ENCODE measurements at places on chromosomes 12 and 14. TPM values are rescaled to one million over a fixed set of nuclear protein-coding genes. Genes with fewer than 3 reads are reported as not detected.

The ARPC3 gene
- 378 TPM for total RNA-seq

- no peak overlapping the region for H3K27ac ChIP-seq
- peak overlapping the region; percentile 73 for H3K4me3 ChIP-seq
- peaks cover 29% of the 10 kb centered on the region for H3K27me3 ChIP-seq
- peaks cover 7% of the 10 kb centered on the region for H3K4me1 ChIP-seq
- H3K36me3 ChIP-seq = no peaks in the 10 kb centered on the region
- peak; percentile 68 for DNase-seq
Measured at GRCh38 chr12:131830335-131830913, 2.2 kb downstream of the MMP17 start.

The AICDA gene
- total RNA-seq = not detected

- no peaks in the 10 kb centered on the region for H3K27me3 ChIP-seq
- H3K4me1 ChIP-seq = peaks cover 10% of the 10 kb centered on the region
- no peak for DNase-seq
- H3K27ac ChIP-seq = no peak overlapping the region
- no peak overlapping the region for H3K4me3 ChIP-seq
Measured at GRCh38 chr14:68594737-68595380, 198.0 kb downstream of the ZFP36L1 start.

The MYH6 gene
- total RNA-seq = 0.23 TPM

The SYT1 gene
- total RNA-seq = 37.9 TPM

GRCh38 chr12:57342207-57342691 lies 88.6 kb downstream of the R3HDM2 start:
- no peak overlapping the region for H3K4me3 ChIP-seq
- H3K4me1 ChIP-seq = peaks cover 25% of the 10 kb centered on the region
- H3K36me3 ChIP-seq = no peaks in the 10 kb centered on the region
- no peaks in the 10 kb centered on the region for H3K27me3 ChIP-seq

The AQP6 gene
- total RNA-seq = not detected

- H3K4me1 ChIP-seq = no peaks in the 10 kb centered on the region
- no peak overlapping the region for H3K27ac ChIP-seq
- H3K36me3 ChIP-seq = no peaks in the 10 kb centered on the region
- H3K27me3 ChIP-seq = no peaks in the 10 kb centered on the region
Measured at GRCh38 chr12:133251732-133252131, 16.1 kb upstream of the ANHX start.

DNA sequence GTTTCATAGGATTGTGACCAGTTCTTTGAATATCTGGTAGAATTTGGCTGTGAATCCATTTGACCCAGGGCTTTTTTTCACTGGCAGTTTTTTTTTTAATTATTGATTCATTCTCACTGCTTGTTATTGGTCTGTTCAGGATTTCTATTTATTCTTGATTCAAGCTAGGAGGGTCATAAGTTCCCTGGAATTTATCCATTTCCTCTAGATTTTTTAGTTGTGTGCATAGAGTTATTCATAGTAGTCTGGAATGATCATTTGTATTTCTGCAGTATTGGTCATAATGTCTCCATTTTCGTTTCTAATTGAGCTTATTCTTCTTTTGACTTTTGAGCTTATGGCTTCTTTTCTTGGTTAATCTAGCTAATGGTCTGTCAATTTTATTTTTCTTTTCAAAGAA lies 291.6 kb downstream of the AKAP6 start:
- H3K27me3 ChIP-seq = no peaks in the 10 kb centered on the region
- H3K36me3 ChIP-seq = no peaks in the 10 kb centered on the region
- DNase-seq = no peak
- H3K27ac ChIP-seq = no peak overlapping the region
- no peak overlapping the region for H3K4me3 ChIP-seq

DNA sequence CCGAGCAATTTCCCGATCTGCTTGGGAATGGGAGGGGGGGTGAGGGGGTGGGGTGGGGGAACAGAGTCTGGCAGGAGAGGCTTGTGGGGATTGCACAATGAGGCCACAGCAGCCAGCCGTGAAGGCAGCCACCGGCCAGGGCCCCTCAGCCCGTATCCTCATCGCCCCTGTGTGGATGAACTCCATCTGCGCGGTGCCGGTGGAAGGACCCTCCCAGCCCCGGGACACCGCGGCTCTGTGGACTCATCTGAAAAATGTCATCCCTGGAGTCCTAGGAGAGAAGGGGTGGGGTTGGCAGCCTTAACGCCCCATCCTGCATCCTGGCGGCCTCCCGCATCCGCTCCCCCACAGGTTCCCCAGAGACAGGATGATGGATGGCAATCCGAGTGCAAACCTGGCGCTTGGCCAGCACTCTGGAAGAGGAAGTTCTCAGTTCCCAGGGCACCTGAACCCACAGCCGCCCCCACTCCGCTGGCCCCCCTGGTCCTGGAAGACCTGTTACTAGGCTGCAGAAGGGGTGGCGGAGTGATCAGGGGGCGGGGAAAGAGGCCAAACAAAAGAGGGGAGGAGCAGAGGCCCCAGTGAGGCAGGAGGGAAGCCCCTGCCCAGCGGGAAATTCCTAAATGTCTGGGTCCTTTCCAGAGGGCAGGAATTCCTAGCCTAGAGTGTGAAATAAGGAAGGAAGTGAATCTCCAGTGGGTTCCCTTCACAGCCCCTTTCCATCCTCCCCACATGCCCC lies 1.2 kb upstream of the TNFAIP2 start:
- DNase-seq = peak; percentile 74
- peaks cover 53% of the 10 kb centered on the region for H3K27me3 ChIP-seq
- no peaks in the 10 kb centered on the region for H3K36me3 ChIP-seq
- peak overlapping the region; percentile 69 for H3K27ac ChIP-seq

DNA sequence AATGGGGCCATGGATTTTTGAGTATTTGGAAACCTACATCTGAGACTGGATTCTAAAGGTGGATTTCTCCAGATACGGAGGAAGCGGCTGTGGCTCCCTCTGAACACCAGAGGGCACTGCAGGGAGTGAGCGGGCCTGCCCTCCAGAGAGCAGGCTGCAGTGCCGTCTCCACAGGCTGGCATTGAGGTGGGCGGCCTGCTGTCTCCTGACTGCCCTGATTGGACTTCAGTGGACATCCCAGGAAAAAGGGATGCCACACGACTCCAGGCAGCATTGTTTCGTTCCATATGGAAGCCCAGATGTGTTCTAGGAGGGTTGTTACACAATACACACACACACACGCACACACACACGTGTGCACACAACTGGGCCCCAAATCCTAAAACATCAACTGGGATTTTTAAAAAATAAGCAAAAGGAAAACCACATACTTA lies 20.9 kb upstream of the ANO2 start:
- no peak overlapping the region for H3K27ac ChIP-seq
- H3K4me3 ChIP-seq = no peak overlapping the region
- no peaks in the 10 kb centered on the region for H3K36me3 ChIP-seq
- no peaks in the 10 kb centered on the region for H3K27me3 ChIP-seq

DNA sequence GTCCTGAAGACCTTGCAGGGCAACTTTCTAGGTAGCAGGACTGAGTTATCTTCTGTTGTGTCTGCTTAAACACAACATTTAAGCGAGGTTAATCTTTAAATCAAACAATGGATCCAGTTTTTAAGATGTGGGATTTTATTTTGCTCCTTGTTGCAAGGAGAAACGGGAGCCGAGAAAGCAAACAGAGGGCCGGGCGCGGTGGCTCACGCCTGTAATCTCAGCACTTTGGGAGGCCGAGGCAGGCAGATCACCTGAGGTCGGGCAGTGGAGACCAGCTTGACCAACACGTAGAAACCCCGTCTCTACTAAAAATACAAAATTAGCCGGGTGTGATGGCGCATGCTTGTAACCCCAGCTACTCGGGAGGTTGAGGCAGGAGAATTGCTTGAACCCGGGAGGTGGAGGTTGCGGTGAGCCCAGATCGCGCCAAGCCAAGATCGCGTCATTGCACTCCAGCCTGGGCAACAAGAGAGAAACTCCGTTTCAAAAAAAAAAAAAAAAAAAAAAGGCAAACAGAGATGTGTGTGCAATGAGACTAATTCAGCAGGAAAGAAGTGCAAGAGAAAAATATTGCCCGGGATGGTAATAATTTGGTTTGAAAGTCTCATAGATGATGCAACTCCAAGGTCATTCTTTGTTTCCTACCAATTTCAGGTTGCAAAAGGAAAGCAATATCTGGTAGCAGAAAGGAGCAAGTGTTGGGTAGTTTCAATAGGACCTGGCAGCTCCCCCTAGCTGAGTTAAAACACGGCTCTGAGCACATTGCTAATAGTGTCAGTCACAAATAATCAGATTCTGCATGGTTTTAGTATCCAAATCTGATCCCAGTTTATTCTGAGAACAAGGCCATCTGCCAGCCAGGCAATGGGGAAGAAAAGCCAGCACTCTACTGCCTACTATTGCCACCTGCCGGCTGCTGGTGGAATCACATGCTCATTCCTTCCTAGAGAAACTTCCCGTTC lies 141.4 kb downstream of the PPM1H start:
- peaks cover 20% of the 10 kb centered on the region for H3K4me1 ChIP-seq
- H3K36me3 ChIP-seq = no peaks in the 10 kb centered on the region

The DDX24 gene
- 150 TPM for total RNA-seq

The NUAK1 gene
- total RNA-seq = 16.9 TPM

Measured in GM23338 (cell line).